ENCODE measurements at places on chromosomes 2 and 18.

- DNase-seq = no peak
These were observed 1247.6 kb downstream of the CNTNAP5 start for GRCh38 chr2:125272651-125273050.

DNA sequence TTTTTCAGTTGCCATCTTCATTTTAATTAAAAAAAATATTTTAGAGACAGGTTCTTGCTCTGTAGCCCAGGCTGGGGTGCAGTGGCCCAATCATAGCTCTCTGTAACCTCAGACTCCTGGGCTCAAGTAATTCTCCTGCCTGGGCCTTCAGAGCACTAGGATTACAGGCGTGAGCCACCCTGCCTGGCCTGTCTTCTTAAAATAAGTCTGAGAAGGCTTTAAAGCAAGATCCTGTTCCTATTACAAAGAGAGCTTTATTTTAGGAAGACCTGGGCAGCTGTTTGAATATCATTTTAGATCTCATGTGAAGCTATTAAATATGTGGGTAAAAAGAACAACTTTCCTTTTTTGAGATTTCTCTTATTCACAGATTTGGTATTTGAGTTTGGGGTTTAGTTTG, 1.5 kb downstream of the FAM228A start:
- no peak for DNase-seq

GRCh38 chr2:200845194-200845593, 19.3 kb downstream of the CLK1 start:
- DNase-seq = no peak

DNA sequence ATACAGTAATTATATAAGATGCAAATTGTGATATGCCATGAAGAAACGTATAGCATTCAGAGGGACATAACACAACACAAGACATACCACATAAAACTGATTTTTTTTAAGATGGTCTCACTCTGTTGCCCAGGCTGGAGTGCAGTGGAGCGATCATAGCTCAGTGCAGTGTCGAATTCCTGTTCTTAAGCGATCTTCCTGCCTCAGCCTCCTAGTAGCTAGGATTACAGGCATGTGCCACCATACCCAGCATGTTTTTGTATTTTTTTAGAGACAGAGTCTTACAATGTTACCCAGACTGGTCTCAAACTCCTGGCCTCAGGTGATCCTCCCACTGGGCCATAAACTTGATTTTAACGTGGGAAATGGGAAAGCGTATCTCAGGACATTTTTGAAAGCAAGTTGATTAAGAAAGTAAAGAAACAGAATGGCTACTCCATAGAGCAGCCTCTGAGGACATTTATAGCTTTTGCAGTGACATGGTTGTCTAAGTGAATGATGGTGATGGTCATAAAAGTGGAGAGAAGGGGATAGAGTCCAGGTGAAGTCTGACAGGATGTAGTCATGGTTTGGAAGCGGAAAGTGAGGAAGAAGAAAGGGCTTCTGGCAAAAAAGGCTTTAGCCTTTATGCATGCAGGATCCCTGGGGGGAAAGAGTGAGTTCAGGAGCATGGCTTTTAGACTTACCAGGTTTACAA, 2.4 kb downstream of the TSGA10 start:
- no peak for DNase-seq

GRCh38 chr2:71534826-71535225, 81.5 kb downstream of the DYSF start:
- no peak for DNase-seq

- no peak for DNase-seq
These were observed 55.1 kb downstream of the KCNG3 start for GRCh38 chr2:42438685-42439084.

DNA sequence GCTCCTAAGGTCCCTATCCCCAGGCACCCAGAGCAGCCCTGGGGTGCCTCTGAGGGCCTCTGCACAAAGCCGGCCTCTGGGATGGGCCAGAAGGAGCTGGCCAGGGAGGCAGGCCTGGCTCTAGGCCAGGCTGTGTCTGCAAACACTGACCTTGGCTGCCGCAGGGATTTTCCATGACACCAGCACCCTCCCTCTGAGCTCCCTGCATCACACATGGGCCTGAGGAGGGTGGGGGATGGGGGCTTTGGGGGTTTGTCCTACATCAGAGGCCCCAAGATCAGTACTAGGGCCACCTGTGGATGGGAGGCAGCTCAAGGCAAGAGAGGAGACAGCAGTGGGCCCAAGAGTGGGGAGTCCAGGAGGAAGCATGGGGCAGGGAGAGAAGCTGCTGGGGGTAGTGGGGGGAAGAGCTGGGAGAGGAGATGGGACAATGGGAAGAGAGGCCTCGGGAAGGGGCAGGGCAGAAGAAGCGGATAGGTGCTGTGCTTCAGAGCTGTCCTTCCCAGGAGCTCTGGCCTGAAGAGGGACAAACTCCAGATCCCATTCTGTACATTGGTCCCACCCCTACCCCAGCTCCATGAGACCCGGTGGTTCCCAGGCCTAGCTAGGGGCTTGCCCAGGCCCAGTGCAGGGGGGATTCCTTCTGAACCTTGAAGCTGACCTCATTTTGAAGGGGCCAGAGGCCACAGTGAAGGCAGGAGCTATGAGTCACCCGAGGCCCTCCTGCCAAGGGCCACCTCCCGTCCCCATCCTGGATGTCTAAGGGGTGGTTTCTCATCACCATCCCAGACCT, 28.0 kb downstream of the KCNK3 start:
- DNase-seq = peak; percentile 53

DNA sequence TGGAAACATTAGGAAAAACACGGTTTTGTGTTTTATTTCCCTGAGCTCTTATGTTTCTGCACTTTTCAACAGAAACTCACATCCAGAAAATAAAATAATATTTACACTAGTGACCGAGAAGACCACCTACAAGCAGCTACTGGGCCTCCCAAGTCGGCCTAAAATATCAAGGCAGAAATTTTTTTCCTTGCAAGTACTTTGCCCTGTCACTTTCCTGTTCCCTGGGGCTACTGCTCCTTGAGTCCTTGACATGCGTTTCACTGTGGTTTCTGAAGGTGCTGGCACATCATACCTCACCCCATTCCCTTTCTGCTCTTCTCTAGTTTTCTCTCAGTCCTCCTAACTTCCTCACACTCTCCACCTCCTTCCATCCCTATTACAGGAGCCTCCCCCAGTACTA, 279.1 kb downstream of the AGPS start:
- no peak for DNase-seq

DNA sequence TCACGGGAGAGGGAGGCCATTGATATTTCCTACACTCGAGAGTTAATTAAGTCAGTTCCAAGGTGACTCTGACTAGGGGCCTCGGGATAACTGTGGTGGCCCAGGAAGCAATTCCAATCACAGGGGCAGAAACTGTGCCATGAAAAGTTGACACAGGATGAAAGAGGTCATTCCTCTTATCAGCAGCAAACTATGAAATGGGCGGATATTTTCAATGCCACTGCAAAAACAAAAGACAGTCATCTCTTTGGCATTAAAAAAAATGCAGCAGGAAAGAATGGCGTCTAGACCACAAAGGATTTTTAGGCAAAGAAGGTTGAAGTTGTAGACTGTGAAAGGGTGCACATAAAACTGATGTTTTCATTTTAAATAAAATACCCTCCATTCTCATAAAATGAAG, 50.0 kb downstream of the TGIF1 start:
- no peak for DNase-seq

GRCh38 chr2:101802329-101802728, 104.8 kb downstream of the MAP4K4 start:
- peak; percentile 45 for DNase-seq

DNA sequence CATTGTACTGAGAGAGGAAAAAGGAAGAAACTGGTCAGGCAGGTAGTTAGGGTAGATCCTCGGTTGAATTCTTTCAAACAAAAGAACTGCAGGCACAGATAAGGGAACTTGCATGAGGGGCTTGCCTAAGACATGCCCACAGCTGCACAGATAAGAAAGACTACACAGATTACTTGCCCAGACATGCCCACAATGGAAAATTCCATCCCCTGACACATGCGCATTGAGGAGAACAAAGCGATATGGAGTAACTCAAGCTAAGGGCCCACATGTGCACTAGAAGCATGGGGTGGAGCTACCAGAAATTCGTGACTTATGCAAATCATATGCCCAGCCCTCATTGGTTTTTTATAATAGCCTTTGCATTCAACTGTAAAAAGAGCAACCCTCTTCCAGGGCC, 181.3 kb upstream of the ZNF521 start:
- no peak for DNase-seq

DNA sequence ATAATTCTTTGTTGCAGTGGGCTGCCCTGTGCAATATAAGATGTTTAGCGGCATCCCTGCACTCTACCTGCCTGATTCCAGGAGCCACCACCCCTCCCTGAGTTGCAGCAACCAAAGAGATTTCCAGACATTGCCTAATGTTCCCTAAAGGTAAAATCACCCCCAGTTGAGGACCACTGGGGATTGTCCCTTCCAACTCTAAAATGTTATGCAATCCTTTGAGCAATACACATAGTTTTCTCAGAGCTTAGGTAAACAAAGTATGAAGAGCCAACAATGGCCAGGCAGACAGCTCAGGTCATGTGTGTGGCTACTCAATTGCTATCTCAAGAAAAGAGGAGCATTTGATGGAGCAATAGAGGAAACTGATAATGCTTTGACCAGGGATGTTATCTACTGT, 87.0 kb downstream of the XDH start:
- DNase-seq = no peak

DNA sequence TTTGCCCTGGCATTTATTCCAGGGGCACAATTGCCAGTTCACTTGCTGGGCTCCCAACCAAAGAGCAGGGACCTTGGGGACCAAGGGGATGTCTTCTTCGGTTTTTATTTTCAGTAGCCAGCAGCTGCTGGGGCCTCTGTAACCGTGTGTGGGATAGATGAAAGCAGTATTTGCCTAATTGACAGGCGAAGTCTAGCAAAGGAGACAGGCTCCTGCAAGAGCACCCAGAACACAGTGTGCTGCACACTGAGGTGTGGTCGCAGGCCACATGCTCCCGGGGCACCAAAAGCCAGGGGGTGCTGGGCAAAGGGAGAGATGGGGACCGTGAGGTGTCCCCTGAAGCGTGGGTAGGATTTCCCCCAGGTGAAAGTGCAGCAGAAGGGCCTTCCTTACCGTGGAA, 5.3 kb downstream of the SAG start:
- no peak for DNase-seq

- DNase-seq = no peak
These were observed 24.3 kb upstream of the TNFAIP6 start for GRCh38 chr2:151333083-151333482.

DNA sequence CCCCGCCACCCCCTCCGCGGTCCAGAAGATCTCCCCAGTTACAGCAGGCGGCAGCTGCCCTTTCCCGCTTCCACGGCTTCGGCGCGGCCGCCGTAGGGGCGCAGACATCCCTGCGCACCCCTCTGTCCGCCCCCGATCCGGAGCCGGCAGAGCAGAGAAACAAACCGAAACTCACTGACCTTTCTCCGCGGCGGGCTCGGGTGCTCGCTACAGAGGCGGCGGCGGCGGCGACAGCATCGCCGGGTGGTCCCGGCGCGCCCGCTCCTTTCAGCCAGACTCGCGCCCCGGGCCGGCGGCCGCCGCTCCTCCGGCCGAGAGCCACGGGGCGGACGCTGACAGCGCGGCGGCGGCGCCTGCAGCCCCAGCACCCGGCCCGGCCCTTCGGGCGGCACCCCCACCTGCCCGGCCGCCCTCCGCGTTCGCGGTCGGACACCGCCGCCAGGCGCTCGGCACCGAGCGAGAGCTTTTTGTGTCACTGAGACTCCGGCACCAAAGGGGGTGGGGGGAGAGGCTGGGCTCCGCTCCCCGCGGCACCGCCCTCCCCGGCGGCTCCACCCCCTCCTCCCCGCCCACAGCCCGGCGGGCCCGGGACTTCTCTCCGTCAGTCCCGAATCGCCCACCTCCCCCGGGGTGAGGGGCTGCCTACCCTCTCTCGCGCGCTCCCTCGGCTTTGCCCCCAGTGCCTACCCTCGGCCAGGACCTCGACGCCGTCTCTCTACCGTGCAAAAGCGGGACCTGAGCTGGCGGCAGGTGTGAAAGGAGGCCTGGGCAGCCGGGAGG, 1.4 kb upstream of the RNF152 start:
- peak; percentile 53 for DNase-seq

GRCh38 chr2:113038291-113038690, 14.4 kb downstream of the IL36B start:
- no peak for DNase-seq

- no peak for DNase-seq
These were observed 52.1 kb upstream of the FAHD2A start for GRCh38 chr2:95350368-95350767.

DNA sequence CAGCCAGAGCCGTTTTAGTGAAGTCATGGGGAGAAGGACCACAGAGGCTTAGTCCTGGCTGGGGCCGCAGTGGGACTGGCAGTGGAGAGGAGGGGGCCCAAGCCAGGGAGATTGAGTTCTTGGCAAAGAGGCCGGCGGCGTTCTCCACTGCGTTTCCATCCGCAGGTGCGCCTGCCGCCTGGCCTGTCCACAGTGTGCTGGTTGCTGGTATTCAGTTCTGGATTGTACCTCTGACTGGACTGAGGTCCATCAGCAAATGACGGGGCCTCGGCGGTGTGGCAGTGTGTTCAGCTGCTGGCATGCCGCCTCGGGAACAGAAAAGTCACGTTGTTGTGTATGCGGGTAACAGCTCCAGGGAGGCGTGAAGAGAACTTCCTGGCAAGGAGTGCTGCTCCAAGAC, 36.8 kb downstream of the LRRFIP1 start:
- DNase-seq = no peak

DNA sequence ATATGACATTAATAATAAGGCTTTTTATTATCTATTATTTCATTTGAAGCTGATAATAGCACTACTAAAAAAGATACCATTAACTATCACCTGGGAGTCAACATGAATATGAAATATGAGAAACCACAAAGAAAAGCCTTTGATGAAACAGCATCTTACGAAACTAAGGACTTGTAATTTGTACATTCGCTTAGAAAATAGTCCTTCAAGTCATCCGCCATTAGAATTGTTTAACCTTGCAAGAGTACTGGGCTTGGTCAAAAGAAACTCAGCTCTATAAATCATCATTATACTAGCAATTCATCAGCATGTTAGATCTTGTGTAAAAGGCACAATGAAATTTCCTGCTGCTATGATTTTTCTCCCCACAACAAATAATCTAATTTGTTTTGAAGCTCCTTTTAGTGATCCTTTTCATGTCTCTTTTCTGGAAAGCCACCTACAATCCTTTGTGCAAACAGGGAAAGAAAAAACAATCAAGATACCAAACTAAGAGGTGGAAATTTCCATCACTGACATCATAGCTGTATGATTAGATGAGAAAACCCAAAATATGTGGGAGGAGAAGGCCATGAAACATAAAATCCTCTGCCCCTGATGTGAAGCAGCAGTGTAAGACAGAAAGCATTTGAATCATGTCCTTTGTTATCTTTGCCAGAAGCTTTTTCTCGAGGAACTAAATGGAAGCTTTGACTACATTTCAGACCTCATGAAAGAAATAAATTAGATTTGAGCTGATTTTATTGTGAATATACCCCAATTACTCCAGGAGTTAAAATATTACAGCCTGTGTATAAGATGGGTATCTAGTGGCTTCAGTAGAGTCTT, 31.2 kb downstream of the SCN9A start:
- no peak for DNase-seq

DNA sequence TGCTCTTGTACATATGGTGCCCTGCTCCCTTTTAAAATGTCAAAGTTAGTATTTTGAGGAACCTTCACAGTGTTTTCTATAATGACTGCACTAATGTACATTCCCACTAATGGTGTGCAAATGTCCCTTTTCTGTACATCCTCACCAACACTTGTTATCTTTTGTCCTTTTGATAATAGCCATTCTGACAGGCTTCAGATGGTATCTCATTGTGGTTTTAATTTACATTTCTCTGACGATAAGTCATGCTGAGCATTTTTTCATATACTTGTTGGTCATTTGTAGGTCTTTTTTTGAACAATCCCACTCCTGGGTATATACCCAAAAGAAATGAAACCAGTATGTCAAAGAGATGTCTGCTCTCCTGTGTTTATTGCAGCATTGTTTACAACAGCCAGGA, 268.3 kb downstream of the FBXO15 start:
- DNase-seq = no peak

GRCh38 chr2:177281400-177282180, 17.1 kb upstream of the NFE2L2 start:
- DNase-seq = no peak

Data from PC-9 (cell line).